ENCODE measurements at places on chromosomes 3 and 15.

DNA sequence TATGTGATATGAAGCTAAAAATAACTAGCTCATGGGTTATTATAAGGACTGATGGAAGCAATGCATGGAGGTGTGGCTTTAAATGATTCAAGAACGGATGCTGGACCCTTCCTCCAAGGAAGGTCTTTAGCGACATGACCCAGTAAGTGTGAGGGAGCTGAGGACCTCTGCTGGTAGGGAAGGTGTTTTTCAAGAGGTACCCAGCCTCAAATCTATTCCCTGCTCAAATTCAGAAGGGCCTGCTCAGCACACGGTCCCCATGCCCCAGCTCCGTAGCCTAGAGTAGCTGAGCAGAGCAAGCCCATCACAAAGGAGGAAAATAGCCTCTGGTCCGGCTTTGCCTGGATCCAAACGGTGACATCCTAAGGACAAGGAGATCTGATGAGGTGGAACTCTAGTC, 266.2 kb upstream of the IGF1R start:
- no peak for DNase-seq

DNA sequence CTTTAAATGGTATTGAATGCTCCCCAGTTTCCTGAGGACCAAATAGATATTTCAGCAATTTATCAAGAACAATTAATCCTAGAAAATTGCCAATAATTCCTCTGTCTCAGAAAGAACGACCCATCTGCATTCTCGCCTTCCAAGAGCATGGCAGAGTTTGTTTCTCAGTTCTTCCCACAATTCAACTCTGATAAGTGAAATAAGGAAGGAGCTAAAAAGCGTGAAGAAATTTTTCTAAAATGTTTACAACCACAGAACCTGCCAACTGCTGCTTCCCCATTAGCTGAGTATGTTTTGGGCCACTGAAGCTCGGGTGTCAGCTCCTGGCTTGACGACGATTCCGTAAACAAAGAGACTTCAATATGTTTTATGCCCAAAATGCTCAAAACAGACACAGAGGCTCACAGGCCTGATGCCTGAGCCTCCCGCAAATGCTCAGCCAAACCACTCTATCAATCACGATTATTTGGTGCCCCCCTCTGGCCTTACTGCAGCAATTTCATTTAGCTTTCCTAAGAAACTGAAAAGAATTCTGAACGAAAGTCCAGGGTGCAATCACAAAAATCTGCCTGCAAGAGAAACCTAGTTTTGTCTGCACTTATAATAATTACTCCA, 259.2 kb upstream of the CCDC54 start:
- DNase-seq = no peak

DNA sequence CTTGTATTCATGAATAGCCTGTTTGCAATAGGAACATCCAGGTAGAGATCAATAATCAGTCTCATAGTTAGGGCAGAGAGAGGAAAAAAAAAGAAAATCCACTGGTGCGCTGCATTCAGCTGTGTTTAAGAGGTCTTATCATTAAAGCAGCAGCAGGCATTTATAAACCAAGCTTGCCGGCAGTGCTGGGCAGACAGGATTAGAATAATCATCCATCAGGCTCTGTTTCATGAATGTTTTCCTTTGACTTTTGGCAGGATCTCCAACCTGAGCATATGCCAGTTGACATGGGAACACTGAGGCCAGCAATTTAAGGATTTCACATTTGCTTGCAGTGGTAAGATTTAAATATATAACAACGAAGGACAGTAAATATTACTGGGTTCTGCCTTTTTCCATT, 305.2 kb upstream of the SEMA6D start:
- DNase-seq = no peak

- no peak for DNase-seq
Measured at GRCh38 chr3:135141672-135142071, 346.6 kb downstream of the EPHB1 start.

DNA sequence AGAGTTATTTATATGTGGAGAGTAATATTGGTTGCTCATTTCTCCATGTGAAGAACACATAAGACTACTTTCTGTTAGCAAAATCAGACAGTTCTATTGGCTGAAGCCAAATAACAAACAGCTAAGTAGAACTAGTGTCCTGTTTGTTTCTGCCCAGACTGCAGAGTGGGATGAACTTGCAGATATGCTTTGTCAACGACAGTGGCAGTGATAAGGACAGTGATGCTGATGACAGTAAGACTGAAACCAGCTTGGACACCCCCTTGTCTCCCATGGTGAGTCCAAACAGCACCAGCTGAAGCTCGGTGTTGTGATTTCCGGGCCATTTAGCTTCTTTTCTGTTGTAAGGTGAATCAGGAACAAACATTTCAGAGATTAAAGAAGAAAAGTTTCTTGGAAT, 102.6 kb upstream of the IL12A start:
- no peak for DNase-seq

DNA sequence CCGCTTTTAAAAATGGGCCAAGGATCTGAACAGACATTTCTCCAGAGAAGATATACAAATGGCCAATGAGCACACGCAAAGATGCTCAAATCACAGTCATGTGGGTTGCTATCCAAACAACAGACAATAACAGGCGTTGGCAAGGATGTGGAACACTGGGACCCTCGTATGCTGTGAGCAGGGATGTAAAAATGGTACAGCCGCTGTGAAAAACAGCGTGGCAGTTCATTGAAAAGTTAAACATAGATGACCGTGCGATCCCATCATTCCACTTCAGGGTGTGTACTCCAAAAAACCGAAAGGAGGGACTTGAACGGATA, 6.7 kb upstream of the LRRC15 start:
- DNase-seq = no peak

DNA sequence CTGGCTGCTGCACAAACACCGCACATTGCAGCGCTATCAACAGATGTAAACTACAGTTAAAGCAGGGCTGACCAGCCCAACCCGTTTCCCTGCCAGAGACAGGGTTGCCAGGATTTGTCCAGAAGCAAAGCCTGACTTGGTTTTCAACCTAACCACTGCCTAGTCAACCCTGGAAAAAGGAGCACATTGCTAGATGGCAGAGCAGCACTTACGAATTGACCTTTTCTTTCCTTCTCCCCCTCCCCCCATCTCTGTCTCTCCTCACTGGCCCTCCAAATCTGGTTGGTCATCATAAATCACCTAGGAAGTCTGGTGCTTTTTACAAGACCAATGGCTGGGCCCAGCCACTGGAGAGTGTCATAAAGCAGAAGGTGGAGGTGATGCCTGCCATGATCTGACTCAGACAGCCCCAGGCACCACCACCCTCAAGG, 51.3 kb downstream of the ABCC5 start:
- no peak for DNase-seq

GRCh38 chr3:77685713-77686112, 645.8 kb downstream of the ROBO2 start:
- no peak for DNase-seq

- no peak for DNase-seq
Measured at GRCh38 chr3:152717252-152717651, 117.7 kb upstream of the P2RY1 start.

All from body of pancreas (tissue), 4 donors.